Mucosa of descending colon (tissue), 3 donors: ENCODE measurements at places on chromosomes 12 and 14.

- no peak for DNase-seq
Observed at GRCh38 chr14:26344596-26344995, 253.2 kb downstream of the NOVA1 start.

DNA sequence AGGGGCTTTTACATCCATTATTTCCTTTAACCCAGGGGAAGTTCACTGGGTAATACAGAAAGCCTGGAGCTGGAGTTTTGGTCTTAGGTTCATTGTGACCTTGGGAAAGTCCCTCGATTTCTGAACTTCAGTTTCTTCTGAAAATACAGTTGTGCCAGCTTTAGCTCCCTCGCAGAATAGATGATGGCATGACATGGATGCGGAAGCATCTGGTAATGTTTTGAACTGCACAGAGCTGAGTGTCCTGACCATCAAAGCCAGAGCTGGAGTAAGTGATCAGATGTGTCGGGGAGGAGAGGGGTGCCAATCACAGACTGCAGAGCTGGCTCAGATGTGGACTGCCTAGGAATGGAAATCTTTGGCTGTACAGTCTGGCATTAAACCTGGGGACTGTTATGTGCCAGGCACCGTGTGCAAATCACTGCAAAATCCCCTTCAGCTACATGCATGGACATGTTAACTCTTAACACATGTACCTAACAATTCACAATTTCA, 180.9 kb downstream of the ETV6 start:
- DNase-seq = no peak

GRCh38 chr12:113334786-113335539, at the start of gene SLC8B1:
TSS of gene SLC8B1 (minus strand) at chr12:113335109. CDS start at chr12:113332878, 2,231 bp downstream.
- peak; percentile 96 for DNase-seq

DNA sequence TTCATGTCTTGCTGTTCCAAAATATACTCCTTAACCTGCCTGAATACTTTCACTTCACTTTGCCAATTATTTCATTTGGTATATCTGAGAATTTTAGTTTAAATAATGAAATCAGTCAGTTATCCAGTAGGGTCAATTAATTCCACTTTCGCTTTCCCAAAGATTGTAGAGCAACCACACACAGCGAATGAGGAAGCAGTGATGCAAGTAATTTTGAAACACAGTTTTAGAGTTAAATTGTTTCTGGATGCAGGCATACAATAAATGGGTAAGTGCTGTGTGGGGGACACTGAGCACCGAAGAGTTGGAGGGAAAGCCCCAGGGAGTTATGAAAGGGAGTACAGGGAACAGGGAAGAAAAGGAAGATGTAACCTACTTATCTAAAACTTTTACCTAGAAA, 62.8 kb downstream of the TSHR start:
- no peak for DNase-seq

- DNase-seq = no peak
Observed at GRCh38 chr14:52112336-52113018, 43.6 kb upstream of the NID2 start.

- no peak for DNase-seq
Observed at GRCh38 chr12:27936196-27936595, 36.3 kb downstream of the PTHLH start.

- DNase-seq = no peak
Observed at GRCh38 chr12:47214771-47215170, 135.0 kb upstream of the AMIGO2 start.

- peak; percentile 30 for DNase-seq
Observed at GRCh38 chr12:122368361-122369073, 54.0 kb downstream of the CLIP1 start.

- no peak for DNase-seq
Observed at GRCh38 chr12:62581288-62582064, 114.8 kb downstream of the MON2 start.

DNA sequence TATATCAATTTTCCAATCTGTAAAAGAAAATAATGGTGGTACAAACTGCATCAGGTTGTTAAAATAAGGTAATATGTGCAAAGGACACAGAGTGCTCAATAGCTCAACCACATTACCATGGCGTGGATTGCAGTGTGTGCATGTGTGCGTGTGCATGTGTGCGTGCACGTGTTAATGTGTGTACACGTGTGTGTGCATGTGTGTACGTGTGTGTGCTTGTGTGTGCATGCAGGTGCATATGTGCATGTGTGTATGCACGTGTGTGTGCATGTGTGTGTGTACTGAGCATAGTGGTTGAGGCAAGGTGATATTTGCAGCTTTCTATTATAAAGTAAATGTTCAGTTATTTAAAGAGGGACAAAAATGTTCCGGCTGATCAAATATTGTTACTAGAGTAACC, 115.6 kb downstream of the NT5DC3 start:
- no peak for DNase-seq

DNA sequence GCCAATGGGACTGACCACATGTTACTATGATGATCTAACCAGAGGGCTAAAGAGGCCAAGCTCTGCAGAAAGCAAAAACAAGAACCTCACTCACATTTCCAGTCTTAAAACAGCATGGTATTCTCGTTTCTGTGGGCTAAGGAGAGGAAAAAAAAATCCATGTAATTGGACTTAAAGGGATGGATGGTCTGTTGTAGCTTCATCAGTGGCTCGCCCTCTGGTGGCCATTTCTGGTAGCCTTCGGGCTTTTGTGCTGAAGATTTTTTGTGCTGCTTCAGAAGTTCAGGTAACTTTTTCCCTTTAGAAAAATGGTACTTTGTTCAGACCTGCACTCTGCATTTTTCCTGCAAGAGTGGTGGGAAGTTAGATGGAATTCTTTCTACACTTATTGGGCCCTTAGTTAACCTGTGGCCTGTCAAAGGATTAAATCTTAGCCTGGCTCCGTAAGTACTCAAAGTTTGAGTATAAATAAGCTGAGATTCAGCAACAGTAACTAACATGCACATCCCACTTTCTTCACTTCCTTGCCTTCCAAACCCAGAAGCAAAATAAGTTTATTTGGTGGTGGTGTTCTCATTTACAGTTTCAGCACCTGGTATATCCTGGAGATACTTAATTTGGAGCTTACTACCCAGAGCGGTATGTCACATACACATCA, 22.3 kb downstream of the DCAF4 start:
- peak; percentile 74 for DNase-seq

- DNase-seq = no peak
Observed at GRCh38 chr12:15052691-15053090, 79.8 kb downstream of the PDE6H start.

- DNase-seq = no peak
Observed at GRCh38 chr14:65850429-65851135, 438.1 kb downstream of the FUT8 start.
